ENCODE measurements at places on chromosomes 1 and 21.
A peak's percentile ranks its signal among the peaks of the same experiment; 100 is the strongest.

DNA sequence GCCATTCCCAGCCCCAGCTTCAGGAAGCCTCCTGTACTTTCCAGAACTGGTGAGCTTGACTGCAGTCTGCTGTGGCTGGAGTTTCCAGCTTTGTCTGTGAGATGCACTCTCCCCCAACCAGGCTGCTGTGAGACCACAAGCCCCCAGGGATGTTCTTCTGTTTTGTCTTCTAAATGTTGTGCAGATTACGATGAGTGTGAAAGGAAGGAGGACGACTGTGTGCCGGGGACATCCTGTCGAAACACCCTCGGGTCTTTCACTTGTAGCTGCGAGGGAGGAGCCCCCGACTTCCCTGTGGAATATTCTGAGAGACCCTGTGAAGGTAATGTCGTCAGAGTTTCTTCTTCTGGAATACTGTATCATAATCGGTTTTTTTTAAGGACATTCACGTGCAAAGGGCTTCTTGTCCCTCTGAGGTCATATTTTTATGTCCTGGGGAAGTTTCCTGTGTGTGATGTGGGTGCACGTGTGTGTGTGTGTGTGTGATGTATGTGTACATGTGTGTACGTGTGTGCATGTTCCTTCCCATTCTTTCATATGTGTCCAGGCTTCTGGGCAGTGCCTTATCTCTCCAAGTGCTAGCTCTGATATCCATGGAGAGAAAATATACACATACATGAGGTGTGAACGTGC lies 49.9 kb downstream of the UMODL1 start:
- DNase-seq: no peak

GRCh38 chr1:93690921-93691789 lies 9.5 kb upstream of the BCAR3 start:
- no peak for DNase-seq

DNA sequence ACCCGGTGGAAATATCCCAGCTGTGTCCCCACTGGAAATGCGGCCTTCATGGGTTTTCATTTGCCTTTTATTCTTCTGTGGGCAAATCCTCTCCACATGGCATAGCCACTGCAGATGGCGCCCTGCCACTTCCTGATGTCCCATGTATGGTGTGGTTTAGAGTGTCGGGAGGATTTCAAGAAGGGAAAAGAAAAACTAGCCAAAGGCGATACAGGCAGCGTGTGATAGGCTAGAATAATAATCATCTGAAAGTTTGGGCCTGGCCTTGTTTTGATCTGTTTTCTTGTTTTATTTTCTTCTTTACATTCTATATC lies 123.6 kb downstream of the PEX14 start:
- no peak for DNase-seq

DNA sequence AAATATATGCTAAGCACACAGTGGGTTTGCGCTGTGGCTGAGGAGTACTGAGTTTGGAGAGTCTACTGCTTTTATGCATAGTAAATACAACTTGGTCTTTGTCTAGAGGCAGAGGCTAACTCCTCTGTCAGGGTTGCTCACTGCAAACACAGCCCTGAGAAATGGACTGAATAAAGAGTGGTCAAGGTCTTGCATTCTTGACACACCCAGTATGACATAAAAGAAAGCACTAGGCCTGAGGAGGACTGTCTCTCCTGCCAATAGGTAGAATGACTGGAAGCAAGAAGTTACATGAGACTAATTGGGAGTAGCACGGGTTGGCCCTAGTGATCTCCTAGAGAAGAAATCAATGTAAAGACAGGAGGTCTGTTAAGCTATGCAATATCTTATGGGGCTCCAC lies 367.2 kb upstream of the B3GALT2 start:
- no peak for DNase-seq

DNA sequence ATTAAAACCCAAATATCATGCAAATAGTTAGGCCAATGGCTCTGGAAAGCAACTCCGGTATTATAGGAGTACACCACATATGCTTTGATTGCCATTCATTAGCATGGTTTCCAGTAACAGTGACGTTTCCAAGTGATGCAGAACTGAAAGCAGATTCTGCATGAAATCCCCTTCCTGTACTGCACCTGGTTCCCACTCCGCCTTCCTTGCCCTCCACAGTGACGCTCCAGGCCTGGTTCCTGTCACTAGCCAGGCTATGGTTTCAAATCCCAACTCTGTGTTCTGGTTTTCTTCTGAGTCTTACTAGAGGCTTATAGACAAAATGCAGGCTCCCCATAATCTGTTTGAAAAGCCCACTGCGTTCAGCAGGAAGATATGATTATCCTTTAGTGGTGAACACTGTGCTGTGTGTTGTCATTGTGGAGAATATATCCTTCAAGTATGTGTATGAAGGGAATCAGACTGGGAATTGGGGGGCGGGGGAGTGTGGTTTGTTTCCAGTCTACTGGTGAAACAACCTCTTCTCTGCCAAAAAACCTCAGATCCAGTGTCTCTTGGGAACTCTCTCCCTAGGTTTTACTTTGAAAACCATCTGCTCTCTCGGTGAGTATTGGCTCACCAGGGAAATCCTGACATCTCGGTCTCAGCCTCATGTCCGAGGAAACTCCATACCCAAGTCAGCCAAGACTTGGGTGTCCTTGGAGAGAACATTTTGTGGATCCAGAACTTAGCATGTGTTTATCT lies 78.7 kb downstream of the TYW3 start:
- no peak for DNase-seq

- DNase-seq: peak; percentile 92
These were observed at the start of gene PARP1 for GRCh38 chr1:226407497-226408284. Gene PARP1, minus strand, starts transcription at chr1:226408093. Its CDS starts 164 bp downstream, at chr1:226407929.

GRCh38 chr1:240207073-240207709 lies 115.5 kb downstream of the FMN2 start:
- no peak for DNase-seq

GRCh38 chr21:15301736-15302135 lies 236.9 kb upstream of the NRIP1 start:
- DNase-seq: no peak
